Left kidney (tissue), 8 donors: ENCODE measurements at places on chromosomes 12 and 14. TPM values are rescaled to one million over a fixed set of nuclear protein-coding genes. Genes with fewer than 3 reads are reported as not detected.

DNA sequence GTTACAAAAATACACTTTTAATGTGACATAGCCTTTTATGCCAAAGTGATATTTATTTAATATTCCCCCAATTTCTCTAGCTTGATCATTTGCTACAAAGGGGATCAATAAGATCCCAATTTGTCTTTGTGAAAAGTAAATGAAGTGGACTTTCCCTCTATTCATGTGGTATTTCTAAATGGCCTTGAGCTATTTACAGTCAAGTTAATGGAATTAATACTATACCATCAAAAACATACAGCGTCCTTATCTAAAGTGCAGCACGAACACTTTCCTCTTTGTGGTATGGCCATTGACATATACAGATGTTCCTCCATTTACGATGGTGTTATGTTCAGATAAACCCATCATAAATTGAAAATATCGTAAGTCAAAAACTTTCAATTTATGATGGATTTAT is 23.2 kb downstream of the CFL2 start:
- no peak for DNase-seq

DNA sequence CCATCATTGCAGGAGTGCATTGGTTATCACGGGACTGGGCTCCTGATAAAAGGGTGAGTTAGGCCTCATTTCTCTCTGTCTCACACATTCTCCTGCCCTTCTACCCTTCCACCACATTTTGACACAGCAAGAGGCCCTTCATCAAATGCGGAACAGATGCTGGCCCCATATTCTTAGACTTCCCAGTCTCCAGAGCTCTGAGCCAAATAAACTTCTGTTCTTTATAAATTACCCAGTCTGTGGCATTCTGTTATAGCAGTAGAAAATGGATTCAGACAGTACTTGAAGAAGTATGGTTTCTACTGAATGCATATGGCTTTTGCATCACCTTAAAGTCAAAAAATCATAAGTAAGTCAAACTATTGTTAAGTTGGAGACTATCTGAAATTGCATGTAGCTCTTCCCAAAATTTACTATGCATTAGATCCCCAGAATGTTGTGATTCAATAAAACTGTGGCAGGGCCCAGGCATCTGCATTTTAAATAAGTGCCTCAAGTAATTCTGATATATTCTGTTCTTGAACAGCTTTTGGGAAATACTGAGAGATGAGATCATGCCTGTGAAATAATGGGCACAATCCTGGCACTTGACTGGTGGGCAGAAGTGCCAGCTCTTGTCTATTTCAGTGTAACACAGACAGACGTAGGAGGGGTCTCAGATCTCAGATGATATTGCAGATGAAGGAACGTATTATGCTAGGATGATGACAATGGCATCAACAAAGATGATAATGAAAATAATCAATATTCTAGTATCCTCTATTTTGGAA is 68.2 kb downstream of the E2F7 start:
- no peak for DNase-seq

- DNase-seq = no peak
Measured at GRCh38 chr12:6228535-6229223, 28.5 kb downstream of the CD9 start.

DNA sequence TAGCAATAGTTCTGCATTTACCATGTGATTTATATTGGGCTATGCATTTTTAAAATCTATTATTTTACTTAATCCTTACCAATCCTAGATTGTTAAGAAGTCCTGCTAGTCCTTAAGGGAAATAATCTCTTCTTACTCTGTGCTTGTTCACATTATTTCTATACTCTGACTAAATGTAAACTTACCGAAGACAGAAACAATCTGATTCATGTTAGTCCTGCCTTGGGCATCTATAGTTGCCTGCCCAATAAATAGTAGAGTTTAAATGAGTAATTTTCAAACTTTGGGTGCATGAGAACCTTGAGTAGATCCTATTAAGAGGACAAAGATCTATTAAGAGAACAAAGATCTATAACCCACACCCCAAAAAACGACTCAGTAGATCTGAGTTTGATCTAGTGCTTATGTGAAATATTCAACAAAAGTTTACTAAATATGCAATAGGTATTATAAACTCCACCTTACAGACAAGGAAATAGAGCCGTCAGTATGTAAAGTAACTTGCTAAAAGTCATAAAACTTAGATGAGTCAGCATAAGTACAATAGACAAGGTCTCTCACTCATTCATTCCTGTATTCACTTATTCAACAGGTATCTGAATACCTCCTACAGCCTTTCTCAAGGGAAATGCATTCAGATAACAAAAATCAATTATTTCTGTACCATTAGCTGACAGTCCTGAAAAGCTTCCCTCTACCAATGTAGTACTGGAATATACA is 127.6 kb downstream of the PAWR start:
- no peak for DNase-seq

DNA sequence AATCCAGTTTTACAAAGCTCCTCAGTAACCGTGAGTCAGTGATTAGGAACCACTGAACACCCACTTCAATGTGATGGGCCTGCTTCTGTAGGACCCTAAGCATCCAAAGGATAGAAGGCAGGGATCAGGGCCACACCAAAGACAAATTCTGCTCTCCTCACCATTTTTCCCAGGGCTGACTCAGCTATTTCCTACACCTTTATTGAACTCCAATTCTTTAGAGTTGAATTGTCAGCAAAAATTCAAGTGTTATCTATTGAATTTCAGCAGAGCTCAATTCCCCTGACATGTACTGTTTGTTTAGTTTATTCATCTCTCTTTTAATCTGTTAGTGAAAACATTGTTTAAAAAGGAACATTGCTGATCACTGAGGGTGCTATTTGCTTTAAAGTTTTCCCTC is 457.7 kb upstream of the TMPO start:
- DNase-seq = no peak

DNA sequence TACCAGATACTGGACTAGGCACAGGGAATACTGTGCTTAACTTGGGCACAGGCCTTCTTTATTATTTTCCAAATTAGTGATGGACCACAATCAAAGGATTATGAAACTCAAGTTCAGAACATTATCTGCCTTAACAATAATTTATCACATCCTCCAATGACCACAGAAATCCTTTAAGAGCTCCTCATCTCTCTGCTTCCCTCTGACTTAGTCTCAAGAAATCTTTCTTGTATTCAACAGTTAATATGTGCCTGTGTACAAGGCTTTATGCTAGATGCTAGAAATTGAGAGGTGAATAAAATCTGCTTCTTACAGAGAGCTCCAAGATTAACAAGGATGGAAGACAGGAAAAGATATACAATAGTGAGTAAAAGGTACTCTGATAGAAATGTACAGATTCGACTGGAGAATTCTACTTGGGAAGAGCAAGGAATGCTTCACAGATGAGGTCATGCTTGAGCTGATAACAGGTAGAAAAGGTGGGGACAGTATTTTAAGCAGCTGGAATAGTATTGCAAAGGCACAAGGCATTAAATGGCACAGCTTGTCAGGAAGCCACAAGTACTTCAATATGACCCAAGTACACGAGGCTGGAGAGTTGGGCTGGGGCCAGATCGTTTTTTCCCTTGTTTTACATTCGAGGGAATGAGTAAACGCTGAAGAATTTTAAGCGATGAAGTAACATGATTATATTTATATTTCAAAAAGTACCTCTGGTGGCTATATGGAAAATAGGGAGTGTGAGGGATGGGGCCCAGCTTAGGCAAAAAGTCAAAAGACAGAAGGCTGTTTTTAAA is 55.1 kb upstream of the ARID2 start:
- no peak for DNase-seq

DNA sequence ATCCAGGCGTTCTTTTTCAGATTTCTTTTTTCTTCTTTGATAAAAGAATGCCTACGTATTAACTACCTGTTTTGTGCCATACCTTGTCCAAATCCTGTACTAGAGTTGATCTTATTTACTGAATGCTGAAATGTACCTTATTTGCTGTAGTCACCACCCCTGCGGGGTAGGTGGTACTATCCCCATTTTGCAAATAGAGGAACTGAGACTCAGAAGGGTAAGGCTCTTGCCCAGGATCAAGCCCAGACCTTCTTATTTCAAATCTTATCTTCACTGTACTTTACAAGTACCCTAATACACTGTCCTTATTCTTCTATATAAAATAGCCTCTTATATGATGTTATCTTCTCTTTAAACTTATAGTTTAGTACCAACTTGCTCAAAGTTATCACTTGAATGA is 206.5 kb downstream of the SLC41A2 start:
- no peak for DNase-seq

GRCh38 chr12:25186038-25186787 is 8.7 kb downstream of the DNAI7 start:
- no peak for DNase-seq

GRCh38 chr14:95063391-95063790 is 93.9 kb downstream of the DICER1 start:
- DNase-seq = no peak

DNA sequence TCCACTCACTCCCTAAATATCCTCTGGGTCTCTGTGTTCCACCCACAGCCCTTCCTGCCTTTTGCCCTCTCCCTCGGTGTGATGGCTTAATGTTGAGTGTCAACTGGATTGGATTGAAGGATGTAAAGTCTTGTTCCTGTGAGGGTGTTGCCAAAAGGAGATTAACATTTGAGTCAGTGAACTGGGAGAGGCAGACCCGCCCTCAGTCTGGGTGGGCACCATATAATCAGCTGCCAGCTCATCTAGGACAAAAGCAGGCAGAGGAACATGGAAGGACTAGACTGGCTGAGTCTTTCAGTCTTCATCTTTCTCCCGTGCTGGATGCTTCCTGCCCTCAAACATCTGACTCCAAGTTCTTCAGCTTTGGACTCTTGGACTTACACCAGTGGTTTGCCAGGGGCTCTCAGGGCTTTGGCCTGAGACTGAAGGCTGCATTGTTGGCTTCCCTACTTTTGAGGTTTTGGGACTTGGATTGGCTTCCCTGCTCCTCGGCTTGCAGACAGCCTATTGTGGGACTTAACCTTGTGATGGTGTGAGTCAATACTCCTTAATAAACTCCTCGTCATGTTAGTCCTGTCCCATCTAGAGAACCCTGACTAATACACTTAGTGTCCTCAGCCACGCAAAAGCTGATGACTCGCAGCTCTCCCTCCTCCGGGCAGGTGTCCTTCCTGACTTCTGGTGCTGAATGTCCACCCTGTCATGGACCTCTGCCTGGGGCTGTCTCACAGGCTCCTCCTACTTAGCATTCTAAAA is 5.9 kb downstream of the DGLUCY start:
- no peak for DNase-seq

- DNase-seq = no peak
Measured at GRCh38 chr12:10457760-10458159, 4.6 kb upstream of the KLRC1 start.

DNA sequence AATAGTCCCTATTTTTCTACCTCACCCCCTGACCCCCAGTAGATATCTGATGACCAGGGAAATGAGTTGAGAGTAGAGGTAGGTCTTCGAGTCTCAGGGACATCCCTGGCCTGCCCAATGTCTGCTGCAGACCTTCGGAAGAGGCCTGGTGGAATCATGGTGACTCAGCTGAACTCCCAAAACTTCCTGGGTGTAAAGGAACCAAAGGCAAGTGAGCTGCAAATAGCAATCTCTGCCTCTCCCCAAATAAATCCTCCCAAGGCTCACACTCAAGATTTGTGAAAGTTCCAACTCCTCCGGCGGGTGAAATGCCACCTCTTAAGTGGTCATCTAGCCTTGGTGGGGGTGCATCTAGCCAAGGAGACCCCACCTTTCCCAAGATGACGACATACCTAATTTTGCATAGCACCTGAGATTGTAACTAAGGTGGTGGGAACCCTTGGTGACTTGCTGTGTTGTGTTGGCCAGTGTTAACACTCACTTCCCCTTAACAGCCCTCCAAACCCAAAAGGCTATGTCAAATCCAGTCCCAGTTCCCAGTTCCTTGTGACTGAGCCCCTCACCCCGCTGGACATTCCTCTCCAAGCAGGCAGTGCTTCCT is 6.3 kb downstream of the ZFP36L1 start:
- DNase-seq = no peak

DNA sequence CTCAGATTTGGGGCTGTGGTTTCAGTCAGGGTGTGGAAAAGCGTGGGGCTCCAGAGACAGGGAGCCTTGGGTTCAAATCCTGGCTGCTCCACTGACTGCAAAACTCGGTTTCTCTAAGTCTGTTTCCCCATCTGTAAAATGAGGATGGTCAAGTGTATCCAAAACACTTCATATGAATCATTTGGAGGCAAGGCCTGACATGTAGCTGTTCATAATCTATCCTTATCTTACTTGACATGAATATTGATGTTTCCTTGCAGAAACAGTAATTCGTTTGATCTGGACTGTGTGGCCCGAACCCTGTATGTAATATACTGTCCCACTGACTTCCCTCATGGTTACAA is 1.5 kb upstream of the CCDC63 start:
- DNase-seq = no peak

- no peak for DNase-seq
Measured at GRCh38 chr14:100407376-100408102, 84.4 kb downstream of the SLC25A47 start.

ABCC9 gene
- 30.3 TPM for polyA plus RNA-seq

BICD1 gene
- polyA plus RNA-seq = 26.8 TPM

FICD gene
- polyA plus RNA-seq = 3.6 TPM
